Uterine smooth muscle cell (primary cell): ENCODE measurements at places on chromosomes 4 and X. TPM values are rescaled to one million over a fixed set of nuclear protein-coding genes. Genes with fewer than 3 reads are reported as not detected.

The CT47B1 gene
- total RNA-seq, result not detected in 2 replicates

The FNIP2 gene
- 26.6 and 39.4 TPM in 2 replicates for total RNA-seq

The FAM184B gene
- total RNA-seq, result under 0.01 TPM in 1 of 2 replicates, not detected in the other

The NCBP2L gene
- total RNA-seq, result not detected in 2 replicates

The TACC3 gene
- 12.9 and 46.7 TPM in 2 replicates for total RNA-seq

The AKAP14 gene
- not detected in 2 replicates for total RNA-seq

The NPY1R gene
- under 0.01 TPM in 2 replicates for total RNA-seq

The GRPEL1 gene
- 30.0 and 36.7 TPM in 2 replicates for total RNA-seq

The TMPRSS11D gene
- under 0.01 and 0.33 TPM in 2 replicates for total RNA-seq

The GAGE12F gene
- total RNA-seq, result not detected in 2 replicates

The PRR32 gene
- not detected in 2 replicates for total RNA-seq

The CXCL1 gene
- 2.9 and 3.9 TPM in 2 replicates for total RNA-seq

The TLR10 gene
- total RNA-seq, result not detected in 2 replicates

The KIF4A gene
- total RNA-seq, result 10.9 and 35.3 TPM in 2 replicates

The ESX1 gene
- 0.12 TPM in 1 of 2 replicates, not detected in the other for total RNA-seq

The RIPPLY1 gene
- not detected in 2 replicates for total RNA-seq
